ENCODE measurements at places on chromosomes 16 and 17.

DNA sequence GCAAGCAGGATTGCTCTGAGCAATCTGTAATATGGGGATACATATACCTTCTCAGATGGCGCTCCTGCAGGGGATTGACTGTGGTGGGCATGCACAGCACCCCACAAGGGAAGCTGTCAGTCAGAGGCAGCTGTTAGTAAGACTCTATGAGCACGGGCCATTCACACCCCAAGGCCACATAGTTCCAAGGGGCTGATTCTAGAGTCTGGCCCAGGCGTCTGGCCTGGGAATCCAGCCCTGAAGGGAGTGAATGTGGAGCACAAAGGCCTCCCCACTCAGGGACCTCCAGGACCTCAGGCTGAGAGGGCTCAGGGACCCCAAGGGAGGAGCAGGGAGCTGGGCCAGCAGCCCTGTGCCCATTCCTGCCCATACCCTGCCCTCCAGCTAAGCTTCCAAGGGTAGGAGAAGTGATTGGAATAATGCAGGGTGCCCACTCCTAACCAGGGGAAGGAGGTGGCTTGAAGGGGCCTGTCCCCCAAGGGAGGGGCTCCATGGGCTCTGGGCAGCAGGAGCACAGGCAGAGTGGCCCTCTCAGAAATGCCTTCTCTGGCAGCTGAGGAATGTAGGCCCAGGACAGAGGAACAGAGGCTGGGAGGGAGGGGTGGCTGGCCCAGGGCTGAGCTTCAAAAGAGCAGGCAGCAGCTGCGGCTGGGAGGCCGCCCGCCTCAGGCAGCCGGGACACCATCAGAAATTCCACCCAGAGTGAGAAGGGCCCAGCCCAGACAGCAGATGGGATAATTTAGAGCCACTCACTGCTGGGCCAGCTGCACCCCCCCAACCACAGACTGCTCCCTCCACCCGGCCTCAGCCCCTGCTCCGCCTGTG lies 48.9 kb upstream of the MRPS23 start:
- no peak for DNase-seq

DNA sequence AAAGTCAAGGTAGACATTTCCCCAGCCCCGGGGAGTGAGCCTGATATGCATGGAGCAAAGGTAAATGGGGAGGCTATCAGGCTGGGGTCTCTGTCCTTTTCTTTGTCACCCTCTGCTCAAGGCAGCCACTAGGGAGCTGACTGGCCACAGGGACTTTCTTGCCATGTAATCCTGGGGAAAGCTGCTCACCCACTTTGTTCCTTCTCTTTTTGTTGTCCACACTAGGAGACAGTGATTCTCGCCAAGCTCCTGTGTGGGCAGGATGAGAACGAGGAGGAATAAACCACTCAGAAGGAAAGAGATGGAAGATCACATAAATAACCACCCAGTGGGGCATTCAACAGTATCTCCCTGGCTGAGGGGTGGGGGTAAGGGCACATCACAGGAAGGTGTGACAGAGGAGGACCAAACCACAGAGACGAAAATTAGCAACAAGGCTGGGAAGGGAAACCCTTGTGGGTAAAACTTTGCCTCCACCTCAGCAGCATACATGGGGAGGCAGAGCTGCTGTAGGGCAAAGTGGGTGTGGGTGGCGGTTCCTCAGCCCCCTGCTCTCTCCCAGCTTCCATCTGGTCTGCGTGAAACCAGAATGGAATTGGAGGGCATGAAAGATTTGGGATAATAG lies 26.2 kb upstream of the CCL1 start:
- DNase-seq = no peak

- no peak for DNase-seq
These were observed 6.1 kb downstream of the SEC14L1 start for GRCh38 chr17:77146882-77147281.

- DNase-seq = no peak
These were observed 281.5 kb downstream of the HS3ST3A1 start for GRCh38 chr17:13320046-13320785.

DNA sequence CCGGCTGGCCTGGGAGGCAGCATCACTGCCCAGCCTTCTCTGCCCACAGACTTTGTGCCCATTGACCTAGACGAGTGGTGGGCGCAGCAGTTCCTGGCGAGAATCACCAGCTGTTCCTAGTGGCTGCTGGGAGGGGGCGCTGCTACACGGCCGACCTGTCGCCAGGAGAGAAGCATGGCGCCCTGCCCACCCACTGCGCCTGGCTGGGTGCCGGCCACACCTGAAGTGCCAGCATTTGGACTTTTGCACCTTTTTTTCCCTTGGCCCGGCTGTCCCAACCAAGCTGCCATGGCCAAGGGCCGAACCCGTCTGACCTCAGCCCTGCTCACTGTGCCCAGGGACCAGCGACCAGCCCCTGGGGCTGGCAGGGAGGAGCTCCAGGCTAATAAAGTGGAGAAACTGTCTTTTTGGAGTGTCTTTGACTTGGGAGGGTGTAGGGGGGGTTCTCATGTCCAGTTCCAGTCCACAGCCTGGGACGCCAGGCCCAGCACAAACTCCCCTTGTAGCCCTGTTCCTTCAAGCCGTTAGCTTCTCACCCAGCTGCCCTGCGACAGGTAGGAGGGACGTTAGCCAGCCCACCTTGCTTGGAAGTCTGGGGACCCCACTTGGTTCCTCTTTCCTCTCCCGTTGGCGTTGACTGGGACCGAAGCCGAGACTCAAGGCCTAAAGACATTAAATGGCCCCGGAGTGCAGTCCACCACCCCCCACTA lies 939 bp upstream of the WDR90 start:
- no peak for DNase-seq

GRCh38 chr17:60036796-60037677 lies 41.7 kb downstream of the HEATR6 start:
- DNase-seq = peak; percentile 69

DNA sequence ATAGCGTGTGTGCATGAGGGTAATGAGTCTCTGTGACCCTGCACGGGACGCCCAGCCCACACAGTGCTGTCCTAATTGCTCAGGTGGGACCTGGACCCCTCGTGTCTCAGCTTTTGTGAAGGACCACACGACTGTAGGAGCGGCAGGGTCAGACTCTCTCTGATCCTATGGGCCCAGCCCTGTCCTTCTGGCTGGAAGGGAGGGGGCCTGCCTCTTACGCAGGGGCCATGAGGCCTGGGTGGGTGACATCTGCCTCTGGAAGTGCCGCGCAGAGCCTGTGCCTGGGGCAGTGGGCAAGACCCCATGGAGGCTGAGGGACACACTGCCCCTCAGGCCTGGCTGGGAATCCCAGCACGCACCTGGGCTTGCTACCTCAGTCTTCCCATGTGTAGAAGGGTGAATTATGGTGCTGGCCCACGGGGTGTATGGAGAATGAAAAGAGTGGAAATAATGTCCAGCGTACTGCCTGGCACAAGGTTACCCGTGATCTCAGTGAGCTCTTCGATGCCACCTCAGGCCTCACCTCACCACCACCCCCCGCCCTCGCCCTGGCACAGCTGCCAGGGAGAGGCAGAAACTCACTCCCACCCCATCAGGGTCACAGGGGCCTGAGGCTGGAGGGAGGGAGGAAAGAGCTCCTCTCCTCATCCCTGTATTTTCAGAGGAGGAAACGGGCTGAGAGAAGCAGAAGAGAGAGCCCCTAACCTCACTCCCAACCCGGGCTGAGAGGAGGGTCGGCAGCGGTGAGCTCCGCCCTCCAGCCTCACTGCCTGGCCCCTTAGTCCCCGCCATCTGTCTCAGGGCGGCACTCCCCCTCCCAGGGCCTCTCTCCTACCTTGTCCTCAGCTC lies 27.1 kb upstream of the DBNDD1 start:
- peak; percentile 22 for DNase-seq

- no peak for DNase-seq
These were observed 364.6 kb downstream of the GRIN2A start for GRCh38 chr16:9817586-9817985.

GRCh38 chr17:41334385-41335305 lies 16.0 kb downstream of the KRT33A start:
- no peak for DNase-seq

DNA sequence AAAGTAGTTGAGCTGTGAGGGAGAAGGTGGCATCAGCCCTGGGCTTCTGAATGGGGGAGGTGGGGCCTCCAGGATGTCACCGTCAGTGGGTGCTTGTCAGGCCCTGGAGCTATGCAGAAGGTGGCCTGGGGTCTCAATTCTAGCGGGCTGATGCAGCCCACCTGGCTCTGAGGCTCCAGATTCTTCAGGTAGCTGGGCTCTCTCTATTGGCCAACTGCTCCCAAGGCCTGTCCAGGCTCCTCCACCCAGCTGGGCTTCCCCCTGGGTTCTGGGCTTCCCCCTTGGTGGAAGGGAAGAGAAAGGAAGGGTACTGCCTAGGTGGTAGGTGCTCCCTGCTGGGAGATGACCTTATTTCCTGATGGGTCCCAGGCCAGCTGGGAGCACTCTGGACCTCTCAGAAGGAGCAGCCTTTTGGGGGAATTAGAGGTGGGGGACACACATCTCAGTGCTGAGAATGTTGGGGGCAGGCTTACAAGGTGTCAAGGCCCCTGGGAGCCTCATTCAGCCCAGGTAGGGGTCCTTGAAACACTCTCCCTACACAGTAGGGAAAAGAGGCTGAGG lies 1728.3 kb downstream of the TP53TG3F start:
- no peak for DNase-seq

DNA sequence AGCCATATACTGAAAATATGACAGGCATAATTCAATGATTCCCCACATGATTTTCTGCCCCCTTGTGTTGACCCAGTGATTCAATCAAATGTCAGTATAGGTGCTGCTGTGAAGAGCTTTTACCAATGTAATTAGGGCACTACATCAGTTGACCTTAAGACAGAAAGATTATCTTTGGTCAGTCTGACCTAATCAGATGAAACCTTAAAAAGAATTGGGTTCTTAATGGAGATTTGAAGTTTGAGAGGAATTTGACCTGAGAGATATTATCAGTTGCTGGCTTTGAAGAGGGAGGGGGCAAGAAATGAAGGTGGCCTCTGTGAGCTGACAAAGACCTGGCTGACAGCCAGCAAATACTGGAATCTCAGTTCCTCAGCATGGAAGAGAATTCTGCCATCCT lies 358.7 kb upstream of the CA10 start:
- DNase-seq = no peak

DNA sequence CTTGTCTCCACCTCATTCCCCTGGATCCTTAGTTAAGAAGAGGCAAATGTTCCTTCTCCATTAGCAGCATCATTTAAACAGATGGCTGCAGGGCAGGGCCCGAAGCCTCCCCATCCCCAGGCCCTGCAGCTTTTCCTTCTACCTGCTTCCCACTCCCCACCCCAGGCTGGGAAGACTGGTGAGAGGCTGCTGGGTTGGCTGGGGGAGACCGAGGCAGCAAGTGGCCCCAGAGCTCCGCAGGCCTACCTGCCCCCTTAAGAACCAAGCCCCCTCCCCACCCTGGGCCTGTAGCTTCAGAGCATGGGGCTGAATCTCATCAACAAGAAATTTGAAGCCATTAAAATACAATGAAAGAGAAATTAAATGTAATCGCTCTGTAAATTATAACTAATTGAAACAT lies 22.1 kb upstream of the RPL38 start:
- no peak for DNase-seq

- no peak for DNase-seq
These were observed 434.5 kb downstream of the SHISA9 start for GRCh38 chr16:13335879-13336278.

DNA sequence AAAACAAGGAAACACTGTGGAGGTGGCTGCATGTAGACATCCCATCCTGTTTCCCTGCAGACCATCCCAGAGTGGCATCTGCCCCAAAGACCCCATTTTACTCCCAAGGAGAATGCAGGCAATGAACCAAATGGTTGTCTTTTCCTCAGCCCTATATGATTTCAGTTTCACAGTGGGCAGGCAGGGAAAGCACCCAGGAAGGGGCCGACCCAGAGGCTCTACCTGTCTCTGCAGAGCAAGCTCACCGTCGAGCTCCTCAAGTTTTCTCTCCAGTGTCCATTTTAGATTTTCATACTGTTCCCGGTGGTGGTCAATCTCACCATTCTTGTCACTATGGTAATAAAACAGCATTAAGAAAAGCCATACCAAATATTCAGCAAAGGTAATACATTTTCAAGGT lies 14.6 kb downstream of the CCDC57 start:
- DNase-seq = no peak

- no peak for DNase-seq
These were observed 79.4 kb upstream of the ZNF469 start for GRCh38 chr16:88303405-88303804.

GRCh38 chr16:73403291-73403690 lies 355.4 kb upstream of the ZFHX3 start:
- no peak for DNase-seq

GRCh38 chr16:67019171-67019570 lies 9.8 kb upstream of the CBFB start:
- no peak for DNase-seq

GRCh38 chr17:71922439-71922838 lies 198.4 kb upstream of the SOX9 start:
- DNase-seq = no peak

Data from CD8-positive, alpha-beta T cell (primary cell).